CD4-positive, alpha-beta T cell treated with Interleukin-17A for 4 hours (primary cell): ENCODE measurements at places on chromosomes 12 and 14.

DNA sequence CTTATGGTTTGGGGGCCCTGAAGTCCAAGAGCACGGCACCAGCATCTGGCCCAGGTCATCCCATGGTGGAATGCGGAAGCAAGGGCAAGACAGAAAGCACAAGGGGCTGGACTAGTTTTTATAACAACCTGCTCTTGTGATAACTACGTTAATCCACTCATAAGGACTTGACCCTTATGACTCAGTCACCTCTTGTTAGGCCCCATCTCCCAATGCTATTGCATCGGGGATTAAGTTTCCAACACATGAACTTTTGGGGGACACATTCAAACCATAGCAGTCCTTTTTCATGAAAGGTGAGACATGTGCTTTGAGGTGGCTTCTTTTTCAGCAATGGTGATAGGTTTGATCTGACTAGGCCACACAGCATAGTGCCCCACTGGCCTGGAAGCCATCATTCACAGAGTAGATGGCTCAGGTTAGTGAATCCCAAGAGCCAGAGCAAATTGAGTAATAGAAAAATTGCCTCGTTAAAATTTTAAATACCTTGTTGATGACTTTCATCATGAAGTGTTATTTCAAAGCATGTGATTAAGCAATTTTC is 12.1 kb downstream of the FRMD6 start:
- no peak for DNase-seq

DNA sequence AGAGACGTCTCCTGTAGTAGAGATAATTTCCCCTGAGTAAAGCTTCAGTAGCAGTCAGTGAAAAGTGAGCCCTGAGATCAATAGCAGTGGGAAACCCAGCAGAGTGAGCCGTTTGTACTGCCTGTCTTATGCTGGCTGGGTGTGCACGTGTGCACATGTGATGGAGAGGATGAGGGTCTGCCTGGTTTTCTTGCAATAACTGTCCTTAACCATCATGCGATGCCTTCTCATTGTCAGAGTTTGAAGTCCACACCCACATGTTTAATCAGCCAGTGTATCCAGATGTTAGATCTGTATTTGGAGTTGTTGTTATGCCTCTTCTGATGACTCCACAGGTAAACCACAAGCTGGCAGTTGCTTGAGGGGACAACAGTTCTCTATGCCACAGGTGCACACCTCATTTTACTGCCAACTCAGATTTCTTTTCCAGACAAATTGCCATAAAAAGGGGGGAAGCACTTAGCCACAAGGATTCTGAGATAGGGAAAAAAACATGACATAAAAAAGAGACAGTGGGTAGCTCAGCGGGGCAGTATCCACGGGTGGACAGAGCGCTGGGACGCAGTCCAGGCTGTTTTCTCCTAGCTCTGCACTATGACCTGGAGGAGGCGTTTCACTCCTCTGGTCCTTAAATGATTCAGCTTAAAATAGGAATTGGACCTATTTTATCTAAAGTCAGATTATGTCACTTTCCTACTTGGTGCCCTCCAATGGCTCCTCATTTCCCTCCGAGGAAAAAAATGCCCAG is 192.3 kb downstream of the ANO6 start:
- no peak for DNase-seq

DNA sequence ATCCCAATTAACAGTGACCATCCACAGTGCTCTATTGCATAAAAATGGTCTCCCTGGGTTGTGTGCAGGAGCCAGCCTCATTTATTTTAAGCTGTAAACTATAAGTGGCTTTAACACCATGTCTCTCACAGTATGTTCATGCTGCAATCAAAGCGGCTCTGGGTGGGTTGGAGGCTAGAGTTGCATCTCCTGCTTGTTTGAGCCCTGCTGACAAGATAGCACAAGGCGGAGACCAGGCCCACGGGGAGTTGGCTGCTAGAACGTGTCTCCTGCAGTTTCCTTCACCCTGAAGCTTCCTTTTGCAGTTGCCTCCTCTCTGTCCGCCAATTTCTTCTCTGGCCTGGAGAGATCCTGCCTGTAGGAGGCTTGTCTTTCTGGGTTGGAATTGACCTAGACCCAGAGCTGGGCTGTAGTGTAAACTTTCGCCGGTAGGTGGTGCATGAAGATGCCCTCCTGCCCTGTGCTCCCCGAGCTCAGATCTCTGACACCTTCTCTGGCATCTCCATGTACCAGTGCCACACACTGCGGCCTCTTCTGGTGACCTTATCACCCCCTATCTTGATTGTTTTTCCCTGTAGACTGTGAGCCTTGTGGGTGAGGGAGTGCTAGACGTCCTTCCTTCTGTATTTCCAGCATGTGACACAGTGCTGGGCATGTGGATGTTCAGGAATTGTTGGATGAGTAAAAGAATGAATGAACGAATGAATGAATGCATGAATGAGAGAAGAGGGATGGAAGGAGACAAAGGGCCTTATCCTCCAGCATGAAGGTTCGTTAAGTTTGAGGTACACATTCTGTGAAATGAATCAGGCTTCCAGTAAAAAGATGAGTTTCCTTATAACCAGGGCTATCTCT is 10.4 kb downstream of the OTUB2 start:
- DNase-seq: peak; percentile 82

GRCh38 chr12:101019667-101020066 is 190.4 kb downstream of the SLC5A8 start:
- no peak for DNase-seq

- no peak for DNase-seq
Measured at GRCh38 chr14:97074856-97075255, 277.7 kb downstream of the VRK1 start.

- DNase-seq: no peak
Measured at GRCh38 chr12:93804392-93805179, 127.4 kb downstream of the CRADD start.

GRCh38 chr14:92037989-92038388 is 1.9 kb downstream of the TRIP11 start:
- no peak for DNase-seq

DNA sequence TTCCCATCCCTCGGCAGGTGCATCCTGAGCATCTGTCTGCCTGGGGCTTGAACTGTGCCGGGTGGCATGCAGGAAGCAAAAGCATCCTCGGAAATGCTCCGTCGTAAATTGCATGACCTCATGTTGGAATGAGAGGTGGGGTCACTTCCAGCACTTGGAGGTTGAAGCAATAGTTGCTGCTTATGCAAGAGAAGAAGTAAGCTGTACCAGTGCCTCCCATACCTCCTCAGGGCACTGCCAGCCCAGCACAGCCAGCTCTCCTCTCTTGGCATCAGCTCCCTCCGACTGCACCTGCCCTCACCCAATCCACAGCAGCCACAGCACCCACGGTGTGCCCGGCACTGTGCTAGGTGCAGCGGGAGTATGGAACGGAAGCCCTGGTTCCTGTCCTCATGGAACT is 11.5 kb downstream of the TEAD4 start:
- DNase-seq: no peak

DNA sequence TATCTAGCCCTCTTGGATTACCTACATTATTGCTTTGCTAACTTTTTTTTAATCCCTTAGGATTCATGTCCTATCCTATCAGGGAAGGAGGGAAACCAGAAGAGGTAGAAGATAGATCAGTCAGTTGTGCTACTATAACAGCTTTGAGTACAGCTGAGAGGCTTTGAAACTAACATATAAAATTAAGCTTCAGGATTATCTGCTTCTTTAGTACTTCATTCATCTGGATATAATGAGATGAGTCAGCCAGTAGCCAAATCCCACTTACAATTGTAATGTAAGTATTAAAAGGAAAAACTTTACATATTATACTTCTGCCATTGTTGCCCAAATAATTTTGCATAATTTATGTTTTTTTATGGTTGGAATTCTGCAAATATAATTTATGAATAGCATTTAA is 33.4 kb upstream of the ANO6 start:
- no peak for DNase-seq

DNA sequence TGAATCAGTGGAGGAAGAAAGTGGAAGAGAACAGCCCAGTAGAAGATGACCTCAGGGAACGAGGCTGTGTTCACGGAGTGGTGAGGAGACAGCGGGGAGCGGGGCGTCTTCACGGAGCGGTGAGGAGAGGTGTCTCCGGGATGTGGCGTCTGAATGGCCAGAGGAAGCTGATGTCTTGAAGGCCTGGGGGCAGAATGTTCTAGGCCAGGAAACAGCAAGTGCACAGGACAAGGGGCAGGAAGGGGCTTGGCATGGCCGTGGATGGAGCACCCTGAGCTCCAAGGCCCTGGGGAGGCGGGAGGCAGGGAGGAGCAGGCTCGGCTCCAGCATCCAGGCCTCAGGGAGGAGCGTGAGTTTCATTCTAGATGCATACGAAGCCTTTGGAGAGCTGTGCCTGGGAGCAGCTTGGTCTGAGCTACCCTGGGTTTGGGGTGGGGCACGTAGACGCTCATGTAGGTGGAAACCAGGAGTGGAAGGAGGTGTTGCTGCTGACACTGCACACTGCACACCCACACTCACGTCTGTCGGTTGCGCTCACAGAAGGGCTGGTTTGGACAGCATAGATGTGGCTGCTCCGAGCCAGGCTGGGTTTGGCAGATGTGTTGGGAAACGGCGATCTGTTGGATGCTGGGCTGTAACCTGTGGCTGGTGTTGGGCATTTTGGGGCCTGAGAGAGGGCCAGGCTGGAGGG is 131.6 kb downstream of the ADGRD1 start:
- DNase-seq: no peak

DNA sequence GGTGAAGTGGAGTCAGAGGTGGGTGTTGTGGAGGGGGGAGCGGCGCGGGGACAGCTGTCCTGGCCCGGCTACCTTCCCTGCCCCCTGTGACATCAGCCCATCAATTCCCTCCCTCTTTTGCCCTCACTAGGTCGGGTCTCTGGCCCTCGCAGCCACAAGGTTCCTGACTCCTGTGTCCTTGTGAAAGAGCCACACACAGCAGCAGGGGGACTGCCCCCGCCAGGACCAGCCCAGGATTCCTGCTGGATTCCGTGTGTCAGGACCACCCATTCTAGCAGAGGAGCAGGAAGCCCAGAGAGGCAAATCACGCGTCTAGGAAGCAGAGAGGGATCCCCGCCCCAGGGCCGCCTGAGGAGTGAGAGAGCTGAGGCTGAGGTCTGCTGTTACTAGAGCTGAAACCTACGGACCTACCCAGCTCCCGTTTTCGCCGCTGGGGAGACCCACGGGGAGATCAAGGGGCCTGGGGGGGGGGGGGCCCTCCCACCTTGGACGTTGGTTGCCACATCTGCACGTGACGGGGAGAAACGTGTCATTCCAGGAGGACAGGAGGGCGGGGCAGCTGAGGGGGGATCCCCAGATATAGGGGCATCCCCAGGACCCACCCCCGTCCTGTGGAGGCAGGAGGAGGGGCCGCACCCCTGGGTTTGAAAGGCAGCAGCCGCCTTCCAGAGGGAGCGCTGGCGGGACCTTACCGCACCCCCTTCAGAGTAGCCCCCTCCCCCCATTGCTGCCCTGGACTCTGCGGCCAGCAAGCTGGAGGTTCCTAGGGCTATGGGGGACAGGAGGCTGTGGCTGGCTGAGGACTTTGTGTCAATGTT is 12.5 kb upstream of the INF2 start:
- DNase-seq: no peak

- DNase-seq: no peak
Measured at GRCh38 chr12:53736592-53736991, 9.3 kb upstream of the CALCOCO1 start.

DNA sequence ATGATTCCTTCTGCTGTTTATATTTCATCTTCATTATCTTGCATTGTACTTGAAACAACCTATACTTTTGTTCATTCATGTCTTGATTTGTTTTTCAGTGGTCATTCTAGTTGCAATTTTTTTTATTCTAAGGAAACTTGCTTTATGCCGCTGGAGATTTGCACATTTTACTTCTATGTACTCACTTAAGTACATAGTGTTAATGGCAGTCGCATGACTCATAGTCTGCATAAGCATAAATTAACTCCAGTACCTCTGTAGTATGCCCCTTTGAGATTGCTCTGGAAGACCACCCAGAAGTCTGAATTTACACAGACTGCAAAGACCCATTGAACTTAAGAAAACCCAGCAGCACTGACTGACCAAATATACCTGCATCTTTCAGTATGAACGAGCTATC is 77.0 kb downstream of the MSRB3 start:
- no peak for DNase-seq

DNA sequence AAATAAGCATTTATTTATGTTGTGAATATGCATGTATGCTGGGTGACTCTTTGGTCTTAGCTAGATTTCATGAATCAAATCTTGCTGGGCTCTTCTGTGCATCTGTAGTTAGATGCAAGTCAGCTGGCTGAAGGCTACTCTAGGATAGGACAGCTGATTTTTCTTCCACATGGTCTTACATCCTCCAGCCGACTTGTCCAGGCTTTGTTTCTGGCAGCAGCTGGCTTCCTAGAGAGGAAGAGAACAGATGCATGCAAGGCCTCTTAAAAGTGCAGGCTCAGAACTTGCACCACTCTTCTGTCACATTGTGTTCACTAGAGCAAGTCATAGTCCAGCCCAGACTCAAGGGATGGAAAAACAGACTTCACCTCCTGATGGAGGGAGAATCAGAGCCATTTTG is 435.4 kb upstream of the STXBP6 start:
- DNase-seq: no peak

DNA sequence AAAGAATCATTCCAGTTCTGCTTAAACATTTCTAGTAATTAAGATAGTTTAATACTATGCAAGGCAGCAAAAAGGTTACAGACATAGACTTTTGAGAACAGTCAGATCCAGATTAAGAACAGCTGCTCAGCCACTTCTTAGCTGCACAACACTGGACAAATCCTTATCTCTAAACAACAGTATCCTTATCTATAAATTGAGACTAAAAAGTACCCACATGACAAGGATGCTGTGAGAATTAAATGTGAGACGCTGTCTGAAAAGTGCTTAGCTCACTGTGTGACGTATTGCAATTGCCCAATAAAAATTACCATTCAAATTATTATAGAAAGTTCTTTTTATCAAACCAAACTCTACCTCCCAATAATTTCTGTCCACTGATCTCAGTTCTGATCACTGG is 35.5 kb downstream of the BORCS5 start:
- DNase-seq: no peak

DNA sequence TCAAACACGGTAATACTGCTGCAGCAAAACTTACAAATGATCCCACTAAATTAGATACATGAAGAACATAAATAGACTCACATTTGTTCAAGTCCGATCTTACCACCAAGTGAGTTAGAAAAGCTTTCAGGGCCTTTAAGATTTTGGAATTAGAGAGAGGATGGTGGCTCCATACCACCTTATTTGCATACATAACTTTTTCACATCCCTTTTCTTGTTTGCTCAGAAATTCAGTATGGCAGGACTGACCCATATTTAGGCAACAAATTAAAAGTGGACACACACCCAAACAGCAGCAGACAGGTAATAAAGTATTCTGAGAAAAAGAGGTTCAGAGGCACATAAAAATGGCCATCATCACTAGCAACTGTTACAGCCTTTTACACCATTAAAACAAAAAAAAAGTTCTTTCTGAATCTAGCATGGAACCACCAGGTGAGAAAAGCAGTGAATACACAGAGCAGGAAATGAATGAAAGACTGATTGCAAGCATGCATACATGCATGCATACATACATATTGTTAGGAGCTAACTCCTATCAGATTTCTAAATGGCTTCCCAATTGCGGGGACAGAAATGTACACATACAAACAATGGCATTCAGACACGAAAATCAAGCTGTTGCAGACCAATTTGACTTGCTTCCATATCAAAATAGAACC is 23.3 kb downstream of the STXBP6 start:
- DNase-seq: no peak
